ENCODE measurements at places on chromosomes 7 and 10. TPM values are rescaled to one million over a fixed set of nuclear protein-coding genes. Genes with fewer than 3 reads are reported as not detected.

- DNase-seq = no peak
Measured at GRCh38 chr10:34514290-34514689, 300.8 kb downstream of the PARD3 start.

- DNase-seq = no peak
Measured at GRCh38 chr10:3936422-3937040, 151.5 kb upstream of the KLF6 start.

DNA sequence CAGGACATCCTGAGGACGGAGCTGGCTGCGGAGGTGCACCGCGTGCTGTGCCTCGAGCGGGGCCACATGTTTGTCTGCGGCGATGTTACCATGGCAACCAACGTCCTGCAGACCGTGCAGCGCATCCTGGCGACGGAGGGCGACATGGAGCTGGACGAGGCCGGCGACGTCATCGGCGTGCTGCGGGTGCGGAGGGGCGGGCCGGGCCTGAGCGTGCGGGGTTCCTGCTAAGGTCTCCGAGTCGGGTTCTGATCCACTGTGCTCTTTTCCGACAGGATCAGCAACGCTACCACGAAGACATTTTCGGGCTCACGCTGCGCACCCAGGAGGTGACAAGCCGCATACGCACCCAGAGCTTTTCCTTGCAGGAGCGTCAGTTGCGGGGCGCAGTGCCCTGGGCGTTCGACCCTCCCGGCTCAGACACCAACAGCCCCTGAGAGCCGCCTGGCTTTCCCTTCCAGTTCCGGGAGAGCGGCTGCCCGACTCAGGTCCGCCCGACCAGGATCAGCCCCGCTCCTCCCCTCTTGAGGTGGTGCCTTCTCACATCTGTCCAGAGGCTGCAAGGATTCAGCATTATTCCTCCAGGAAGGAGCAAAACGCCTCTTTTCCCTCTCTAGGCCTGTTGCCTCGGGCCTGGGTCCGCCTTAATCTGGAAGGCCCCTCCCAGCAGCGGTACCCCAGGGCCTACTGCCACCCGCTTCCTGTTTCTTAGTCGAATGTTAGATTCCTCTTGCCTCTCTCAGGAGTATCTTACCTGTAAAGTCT, 10.4 kb downstream of the ATG9B start:
- peak; percentile 62 for DNase-seq

GRCh38 chr7:131327049-131327625, 539 bp upstream of the MKLN1 start:
- no peak for DNase-seq

- no peak for DNase-seq
Measured at GRCh38 chr7:8119262-8119661, 142.7 kb downstream of the ICA1 start.

DNA sequence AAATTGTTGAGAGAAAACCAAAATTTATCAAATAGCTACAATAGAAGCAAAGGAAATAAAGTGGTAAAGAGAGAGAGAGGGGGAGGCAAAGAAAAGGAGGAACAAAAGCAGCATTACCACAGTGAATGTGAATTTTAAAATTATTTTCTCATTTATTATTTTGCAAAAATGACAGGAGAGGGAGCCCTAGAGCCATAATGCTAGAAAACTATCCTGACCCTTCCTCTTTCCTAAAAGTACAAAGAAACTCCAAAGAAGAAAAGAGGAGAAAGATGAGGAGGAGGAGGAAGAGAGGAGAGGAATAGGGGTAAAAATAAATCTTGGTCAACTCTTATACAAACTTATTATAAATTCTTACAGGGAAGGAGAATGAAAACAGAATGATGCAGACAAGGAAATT, 921.5 kb downstream of the NRG3 start:
- no peak for DNase-seq

GRCh38 chr7:129644634-129645230, 33.2 kb downstream of the NRF1 start:
- DNase-seq = no peak

DNA sequence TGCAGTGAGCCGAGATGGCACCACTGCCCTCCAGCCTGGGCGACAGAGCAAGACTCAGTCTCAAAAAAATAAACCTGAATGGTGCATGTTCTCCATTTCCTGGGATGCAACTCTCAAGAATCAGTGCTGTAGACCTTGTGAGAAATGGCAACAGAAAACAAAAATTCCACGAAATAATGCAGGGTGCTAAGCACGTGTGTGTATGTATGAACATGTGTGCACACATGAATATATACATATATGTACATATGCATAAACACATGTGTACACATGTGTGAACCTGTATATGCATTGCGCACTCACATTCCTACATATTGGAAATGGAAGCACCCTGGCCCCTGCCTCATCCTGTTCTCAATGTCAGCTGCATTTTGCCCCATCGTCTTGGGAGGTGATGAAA, 548.5 kb downstream of the TCERG1L start:
- DNase-seq = no peak

GRCh38 chr7:28904578-28905048, 53.5 kb downstream of the TRIL start:
- no peak for DNase-seq

GRCh38 chr7:104960741-104961448, 53.1 kb upstream of the KMT2E start:
- DNase-seq = no peak

- no peak for DNase-seq
Measured at GRCh38 chr10:56109454-56109853, 251.6 kb downstream of the ZWINT start.

GRCh38 chr7:124843336-124843735, 77.7 kb upstream of the GPR37 start:
- no peak for DNase-seq

DNA sequence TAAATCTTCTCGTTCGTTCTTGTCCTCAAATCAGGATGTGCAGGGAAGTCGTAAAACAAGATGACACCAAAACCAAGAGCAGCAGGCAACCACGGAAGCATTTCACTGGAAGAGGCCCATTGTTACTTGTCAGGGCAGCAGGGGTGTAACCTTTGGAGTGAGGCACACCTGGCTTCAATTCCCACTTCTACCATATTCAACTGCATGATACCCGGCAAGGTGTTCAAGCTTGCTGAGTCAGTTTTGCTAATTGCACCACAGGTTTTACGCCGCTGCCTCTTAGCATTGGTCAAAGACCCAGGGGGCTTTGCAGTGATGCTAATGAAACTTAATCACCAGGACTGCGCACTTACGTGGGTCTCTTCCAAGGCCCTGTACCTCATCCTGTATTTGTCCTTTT, 50.0 kb upstream of the PTER start:
- no peak for DNase-seq

- no peak for DNase-seq
Measured at GRCh38 chr7:143046426-143046851, 5.7 kb upstream of the OR6V1 start.

DNA sequence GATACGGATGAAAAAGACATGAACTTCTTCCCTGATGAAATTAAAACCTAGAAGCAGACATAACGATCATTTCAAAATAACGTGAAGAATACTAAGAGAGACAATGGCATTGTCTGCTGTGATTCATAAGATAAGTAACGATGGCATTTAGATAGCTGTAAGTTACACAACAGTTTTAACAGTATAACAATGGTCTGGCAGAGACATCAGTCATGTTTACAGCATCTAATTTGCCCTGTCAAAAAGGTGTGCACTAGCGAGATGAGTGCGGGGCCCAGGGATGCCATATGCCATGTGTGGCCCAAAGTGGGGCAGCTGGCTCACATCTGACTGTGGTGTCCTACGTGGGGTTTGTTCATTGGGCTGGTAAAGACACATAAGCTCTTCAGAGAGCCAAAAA, 55.7 kb upstream of the RHEB start:
- no peak for DNase-seq

GRCh38 chr10:110664483-110665420, 20.6 kb downstream of the RBM20 start:
- no peak for DNase-seq

DNA sequence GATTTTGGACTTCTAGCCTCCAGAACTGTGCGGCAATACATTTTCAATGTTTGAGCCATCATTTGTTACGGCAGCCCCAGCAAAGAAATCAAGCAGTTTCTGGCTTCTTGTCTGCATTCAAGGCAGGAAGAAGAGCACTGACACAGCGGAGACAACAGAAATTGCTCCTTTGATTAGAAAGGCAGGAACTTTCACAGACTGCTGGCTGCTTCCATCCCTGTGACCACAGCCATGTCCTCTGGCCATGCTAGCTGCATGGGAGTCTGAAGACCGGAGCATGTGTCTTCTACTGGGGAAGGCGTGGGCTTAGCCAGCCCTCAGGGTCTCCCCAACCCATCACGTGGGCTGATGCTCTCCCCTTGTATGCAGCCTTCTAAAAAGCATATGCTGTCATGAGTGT, 19.1 kb downstream of the C10orf71 start:
- DNase-seq = no peak

DNA sequence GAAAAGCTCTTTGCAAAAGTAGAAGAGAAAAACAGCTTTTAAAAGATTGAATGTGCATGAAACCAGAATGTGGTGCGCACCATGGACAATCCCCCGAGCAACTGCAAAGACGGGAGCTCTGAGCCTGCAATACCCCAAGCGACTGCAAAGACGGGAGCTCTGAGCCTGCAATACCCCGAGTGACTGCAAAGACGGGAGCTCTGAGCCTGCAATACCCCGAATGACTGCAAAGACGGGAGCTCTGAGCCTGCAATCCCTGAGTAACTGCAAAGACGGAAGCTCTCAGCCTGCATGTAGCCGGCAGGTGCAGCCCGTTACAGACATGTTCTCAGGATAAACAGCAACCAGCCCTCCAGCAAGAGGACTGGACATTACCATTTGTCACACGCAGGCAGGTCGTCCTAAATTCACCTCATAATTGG, 6.2 kb downstream of the ZNF775 start:
- DNase-seq = no peak

DNA sequence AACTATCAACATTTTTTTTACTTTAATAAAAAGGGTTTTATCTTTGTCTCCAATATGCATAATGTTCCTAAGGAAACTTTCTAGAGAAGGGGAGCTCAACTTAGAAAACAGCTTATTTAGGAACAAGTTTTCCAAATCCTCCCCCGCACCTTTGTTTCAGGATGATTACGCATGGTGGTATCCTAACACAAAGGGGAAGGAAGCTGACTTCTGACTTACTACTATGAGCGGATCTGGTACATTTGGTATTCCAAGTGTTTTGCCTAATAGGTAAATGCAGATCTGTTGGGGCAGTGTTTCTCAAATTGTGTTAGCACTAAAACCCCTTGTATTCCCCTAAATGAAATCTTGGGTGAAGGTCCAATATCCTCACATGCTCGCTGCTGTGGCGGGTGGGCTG, 229.3 kb upstream of the KLF14 start:
- DNase-seq = no peak

- no peak for DNase-seq
Measured at GRCh38 chr7:150428671-150429451, 21.6 kb upstream of the GIMAP8 start.

- no peak for DNase-seq
Measured at GRCh38 chr7:82156168-82156567, 287.4 kb downstream of the CACNA2D1 start.

- no peak for DNase-seq
Measured at GRCh38 chr7:45969940-45970339, 48.9 kb upstream of the IGFBP3 start.

- DNase-seq = peak; percentile 14
Measured at GRCh38 chr10:58457761-58458616, 54.7 kb upstream of the BICC1 start.

DNA sequence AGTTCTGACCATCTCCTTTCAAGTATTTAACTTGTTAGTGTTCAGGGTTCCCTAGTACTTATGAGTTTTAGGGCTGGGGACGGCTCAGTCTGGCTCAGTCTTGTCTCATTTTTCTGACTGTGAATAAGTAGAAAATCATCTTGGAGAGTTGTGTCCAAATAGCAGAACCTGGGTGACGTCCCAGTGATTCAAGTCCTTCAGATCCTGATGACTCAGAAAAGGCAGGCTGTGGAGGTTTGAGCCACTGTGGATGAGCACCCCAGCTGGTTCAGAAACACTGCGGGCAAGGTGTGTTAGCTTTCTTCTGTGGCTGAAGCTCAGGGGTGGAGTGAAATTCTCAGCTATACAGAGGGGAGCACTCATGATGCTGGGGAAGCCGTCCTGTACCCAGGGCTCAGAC, 154.4 kb upstream of the NPY start:
- no peak for DNase-seq

GRCh38 chr7:100489824-100490223, 6.1 kb downstream of the NYAP1 start:
- no peak for DNase-seq

GRCh38 chr7:45874408-45875131, 1.7 kb upstream of the CCDC201 start:
- DNase-seq = no peak

DNA sequence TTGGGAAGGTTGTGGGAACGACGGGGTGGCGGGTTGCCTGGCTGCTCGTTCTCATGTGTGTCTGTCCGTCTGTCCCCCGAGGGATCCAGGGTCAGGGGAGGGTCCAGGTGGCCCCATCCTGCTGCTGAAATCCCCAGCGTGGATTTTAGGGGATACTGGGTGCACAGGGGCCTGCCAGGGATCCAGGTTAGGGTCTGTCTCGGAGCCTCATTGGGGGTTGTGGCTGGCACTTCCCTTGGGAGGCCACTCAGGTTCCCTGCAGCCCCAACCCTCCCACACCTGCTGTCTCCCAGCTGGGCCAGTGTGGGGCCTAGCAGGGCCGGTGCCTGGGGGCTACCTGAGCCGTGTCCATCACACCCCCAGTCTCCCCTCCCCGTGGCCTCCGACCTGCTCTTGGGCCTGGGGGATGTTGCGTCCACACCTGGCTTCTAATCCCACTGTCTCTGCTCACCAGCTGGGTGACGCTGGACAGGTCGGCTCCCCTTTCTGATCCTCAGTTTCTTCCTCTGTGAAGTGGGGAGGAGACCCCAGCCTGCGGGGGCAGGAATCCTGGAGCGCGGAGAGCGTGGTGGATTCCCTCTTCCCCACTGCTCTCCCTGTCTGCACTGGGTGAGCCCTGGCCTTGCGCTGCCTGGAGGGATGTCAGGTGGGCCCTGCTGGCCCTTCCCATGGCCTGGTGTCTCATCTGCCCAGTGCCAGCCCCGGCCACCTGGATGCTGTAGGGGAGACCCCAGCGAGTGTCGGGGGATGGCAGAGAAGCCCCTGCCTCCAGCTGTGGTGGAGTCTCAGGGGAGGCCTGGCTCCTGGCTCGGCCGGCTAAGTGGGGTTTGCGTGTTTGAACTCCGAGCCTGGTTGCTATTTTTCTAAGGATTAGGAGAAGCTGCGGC, 81.6 kb downstream of the UNCX start:
- no peak for DNase-seq

- peak; percentile 79 for DNase-seq
Measured at GRCh38 chr7:142248-142941, 50.0 kb upstream of the FAM20C start.

NUTM2E gene
- not detected for total RNA-seq

SPDYE5 gene
- total RNA-seq = 0.20 TPM

AUTS2 gene
- total RNA-seq = 8.6 TPM

GTF2IRD1 gene
- total RNA-seq = 36.6 TPM

SLC26A3 gene
- total RNA-seq = not detected

CALML5 gene
- not detected for total RNA-seq

PPIA gene
- 355 TPM for total RNA-seq

LDB3 gene
- total RNA-seq = 1,277 TPM

HMX2 gene
- total RNA-seq = not detected

PDE1C gene
- 296 TPM for total RNA-seq

KLF14 gene
- not detected for total RNA-seq

PPP1R9A gene
- 26.7 TPM for total RNA-seq

TYW1B gene
- total RNA-seq = 4.7 TPM
